ENCODE measurements at places on chromosomes 11 and 22. TPM values are rescaled to one million over a fixed set of nuclear protein-coding genes. Genes with fewer than 3 reads are reported as not detected.

- H3K36me3 ChIP-seq: no peaks in the 10 kb centered on the region
- H3K27ac ChIP-seq: no peak overlapping the region
- H3K4me1 ChIP-seq: peaks cover 13% of the 10 kb centered on the region
- no peak for DNase-seq
These were observed 18.8 kb upstream of the PICK1 start for GRCh38 chr22:38038426-38038825.

Gene CCDC116
- total RNA-seq: not detected

GRCh38 chr22:26558248-26558895 is 31.6 kb downstream of the TPST2 start:
- DNase-seq: no peak
- H3K27ac ChIP-seq: no peak overlapping the region
- no peak overlapping the region for H3K4me3 ChIP-seq
- no peaks in the 10 kb centered on the region for H3K27me3 ChIP-seq
- no peaks in the 10 kb centered on the region for H3K4me1 ChIP-seq

GRCh38 chr11:102260241-102260640 is 57.0 kb upstream of the BIRC3 start:
- no peak overlapping the region for H3K27ac ChIP-seq
- H3K36me3 ChIP-seq: no peaks in the 10 kb centered on the region
- H3K4me3 ChIP-seq: no peak overlapping the region
- no peaks in the 10 kb centered on the region for H3K4me1 ChIP-seq

DNA sequence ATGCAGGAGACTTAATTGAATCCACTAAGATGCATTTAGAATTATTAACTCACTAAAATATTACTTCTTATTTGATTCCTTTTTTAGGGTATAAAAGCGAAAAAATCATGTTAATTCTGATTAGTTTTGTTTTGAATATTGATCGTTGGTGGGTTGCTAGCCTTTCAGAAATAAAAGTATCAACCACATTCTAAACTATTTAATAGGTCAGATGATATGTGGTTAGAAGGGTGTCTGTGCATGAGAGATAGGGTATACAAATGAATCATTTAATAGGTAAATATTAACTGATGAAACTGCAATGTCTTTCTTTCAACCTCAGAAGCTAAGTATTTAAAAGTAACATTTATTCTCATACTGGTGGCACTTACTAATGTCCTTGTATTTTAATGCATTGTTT is 515.1 kb downstream of the CNTN5 start:
- H3K4me1 ChIP-seq: no peaks in the 10 kb centered on the region
- H3K4me3 ChIP-seq: no peak overlapping the region
- H3K27ac ChIP-seq: no peak overlapping the region
- no peaks in the 10 kb centered on the region for H3K27me3 ChIP-seq

Gene PLAAT3
- total RNA-seq: 32.6 TPM

DNA sequence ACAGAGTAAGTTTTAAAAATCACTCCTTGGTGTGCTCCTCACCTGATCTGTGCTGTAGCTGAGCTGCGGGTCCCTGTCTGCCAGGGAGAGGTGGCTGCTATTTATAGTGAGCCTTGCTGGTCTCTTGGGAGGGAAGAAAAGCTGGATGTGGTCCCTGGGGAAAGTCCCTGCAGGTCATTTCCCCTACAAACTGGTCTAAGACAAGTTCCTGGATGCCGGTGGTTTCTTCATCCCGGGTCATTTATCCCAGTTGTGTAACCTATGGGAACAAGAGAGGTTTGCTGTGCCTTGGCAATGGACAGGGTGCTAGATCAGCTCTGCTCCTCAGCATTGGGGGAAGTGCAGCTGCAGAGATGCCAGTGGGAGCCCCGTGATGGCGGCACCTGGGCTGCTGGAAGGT is at the start of gene SAA2:
SAA2 (minus strand) TSS at position 108 of the 400 bp plus-strand sequence. CDS start 657 bp downstream, outside the sequence.
- H3K36me3 ChIP-seq: no peaks in the 10 kb centered on the region
- DNase-seq: no peak
- H3K4me1 ChIP-seq: no peaks in the 10 kb centered on the region
- H3K27ac ChIP-seq: no peak within 1 kb of the TSS
- no peaks in the 10 kb centered on the region for H3K27me3 ChIP-seq

Gene ROBO4
- total RNA-seq: 0.26 TPM

DNA sequence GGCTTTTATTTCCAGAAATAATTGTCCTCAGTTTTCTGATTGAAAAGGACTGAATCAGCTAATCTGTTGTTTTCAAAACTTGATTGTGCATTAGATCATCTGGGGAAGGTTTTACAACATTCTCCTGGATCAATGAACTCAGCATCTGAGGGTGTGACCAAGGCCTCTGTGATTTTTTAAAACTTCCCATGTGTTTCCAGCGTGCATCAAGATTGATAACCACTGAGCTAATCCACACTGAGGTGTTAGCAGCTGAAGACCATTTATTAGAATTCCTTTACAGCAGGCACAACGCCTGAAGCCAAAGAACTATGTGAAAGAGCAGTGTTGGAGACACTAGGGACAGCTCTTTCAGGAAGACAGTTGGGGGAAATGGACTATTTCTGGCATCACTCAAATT is 10.2 kb downstream of the VSTM5 start:
- H3K4me3 ChIP-seq: no peak overlapping the region
- no peak for DNase-seq
- no peaks in the 10 kb centered on the region for H3K36me3 ChIP-seq
- H3K27me3 ChIP-seq: no peaks in the 10 kb centered on the region
- no peak overlapping the region for H3K27ac ChIP-seq
- H3K4me1 ChIP-seq: no peaks in the 10 kb centered on the region

Gene FAM111B
- 23.6 TPM for total RNA-seq

Gene OR8A1
- not detected for total RNA-seq

Gene FGF19
- total RNA-seq: not detected

- H3K4me3 ChIP-seq: no peak overlapping the region
- no peaks in the 10 kb centered on the region for H3K27me3 ChIP-seq
- H3K4me1 ChIP-seq: no peaks in the 10 kb centered on the region
- H3K27ac ChIP-seq: no peak overlapping the region
- no peak for DNase-seq
These were observed 4.0 kb downstream of the CABP7 start for GRCh38 chr22:29723766-29724165.

Gene SHISAL1
- total RNA-seq: 1.2 TPM

DNA sequence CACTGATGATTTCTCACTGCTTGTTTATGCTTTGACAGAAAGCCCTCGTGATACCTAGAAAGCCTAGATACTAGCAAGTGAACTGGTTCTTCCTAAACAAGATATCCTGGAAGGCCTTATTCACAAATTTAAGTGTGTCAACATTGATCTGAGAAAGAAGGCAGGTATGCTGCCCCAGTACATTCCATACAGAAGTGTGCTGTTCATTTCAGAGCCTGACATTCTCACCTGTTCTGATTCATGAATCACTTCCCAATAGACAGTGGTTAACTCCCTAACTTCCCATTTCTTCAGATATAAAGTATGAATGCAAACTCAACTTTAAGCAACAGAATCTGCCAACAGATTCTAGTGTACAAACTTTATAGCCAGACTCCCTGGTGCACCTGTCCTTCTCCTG is 15.5 kb upstream of the RASSF10 start:
- peaks cover 7% of the 10 kb centered on the region for H3K27me3 ChIP-seq
- H3K36me3 ChIP-seq: no peaks in the 10 kb centered on the region
- H3K27ac ChIP-seq: no peak overlapping the region
- DNase-seq: no peak

Gene ACTN3
- total RNA-seq: 0.13 TPM

GRCh38 chr11:28228196-28228895 is 120.2 kb downstream of the METTL15 start:
- no peak overlapping the region for H3K4me3 ChIP-seq
- no peaks in the 10 kb centered on the region for H3K36me3 ChIP-seq
- no peak for DNase-seq
- H3K27me3 ChIP-seq: no peaks in the 10 kb centered on the region

DNA sequence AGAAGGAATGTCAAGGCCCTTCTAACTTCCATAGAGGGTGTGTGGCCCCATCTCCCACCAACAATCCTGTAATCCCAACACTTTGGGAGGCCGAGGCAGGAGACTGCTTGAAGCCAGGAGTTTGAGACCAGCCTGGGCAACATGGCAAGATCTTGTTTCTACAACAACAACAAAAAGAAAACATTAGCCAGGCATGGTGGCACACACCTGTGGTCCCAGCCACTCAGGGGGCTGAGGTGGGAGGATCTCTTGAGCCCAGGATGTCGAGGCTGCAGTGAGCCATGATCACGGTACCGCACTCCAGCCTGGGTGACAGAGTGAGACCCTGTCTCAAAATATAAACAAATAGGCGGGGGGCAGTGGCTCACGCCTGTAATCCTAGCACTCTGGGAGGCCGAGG is 16.9 kb downstream of the TSPAN32 start:
- H3K36me3 ChIP-seq: no peaks in the 10 kb centered on the region
- H3K27ac ChIP-seq: no peak overlapping the region
- H3K4me3 ChIP-seq: no peak overlapping the region
- DNase-seq: no peak

- no peaks in the 10 kb centered on the region for H3K36me3 ChIP-seq
- H3K4me3 ChIP-seq: no peak overlapping the region
- H3K27ac ChIP-seq: no peak overlapping the region
- no peaks in the 10 kb centered on the region for H3K4me1 ChIP-seq
- no peaks in the 10 kb centered on the region for H3K27me3 ChIP-seq
- DNase-seq: no peak
These were observed 171.7 kb downstream of the INSC start for GRCh38 chr11:15286465-15286864.

Gene TBX10
- not detected for total RNA-seq

DNA sequence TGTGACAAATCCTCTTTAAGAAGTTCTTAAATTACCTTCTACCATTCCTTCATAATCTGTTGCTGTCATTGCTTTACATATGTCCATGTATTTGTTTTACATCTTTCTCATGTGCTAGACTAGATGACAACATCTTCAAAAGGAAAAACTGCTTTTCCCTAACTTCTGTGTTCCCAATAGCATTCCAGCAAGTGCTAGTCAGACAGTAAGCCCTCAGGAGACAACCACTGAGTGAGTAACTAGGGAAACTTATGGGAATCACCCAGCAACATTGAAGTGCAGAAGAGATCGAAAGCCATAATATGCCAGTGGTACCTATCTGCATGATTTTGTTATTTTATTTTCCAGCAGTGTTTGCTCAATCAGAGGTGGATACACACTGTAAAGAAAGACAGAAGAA is 889.7 kb upstream of the API5 start:
- DNase-seq: no peak
- no peaks in the 10 kb centered on the region for H3K27me3 ChIP-seq
- no peak overlapping the region for H3K27ac ChIP-seq
- no peaks in the 10 kb centered on the region for H3K4me1 ChIP-seq
- H3K4me3 ChIP-seq: no peak overlapping the region

Gene FHIP1B
- total RNA-seq: 42.8 TPM

- H3K4me3 ChIP-seq: no peak overlapping the region
- H3K27me3 ChIP-seq: no peaks in the 10 kb centered on the region
- no peaks in the 10 kb centered on the region for H3K36me3 ChIP-seq
- H3K4me1 ChIP-seq: peaks cover 15% of the 10 kb centered on the region
- DNase-seq: no peak
These were observed 33.8 kb downstream of the TXN2 start for GRCh38 chr22:36447632-36448031.

GRCh38 chr11:118901494-118902335 is 18.0 kb downstream of the CXCR5 start:
- peaks cover 62% of the 10 kb centered on the region for H3K4me1 ChIP-seq
- DNase-seq: no peak
- H3K36me3 ChIP-seq: peaks cover 12% of the 10 kb centered on the region
- no peaks in the 10 kb centered on the region for H3K27me3 ChIP-seq
- H3K4me3 ChIP-seq: no peak overlapping the region
- no peak overlapping the region for H3K27ac ChIP-seq
